ENCODE measurements at places on chromosomes 5 and 9.
A peak's percentile ranks its signal among the peaks of the same experiment; 100 is the strongest.

GRCh38 chr5:140927228-140927573, 1.1 kb downstream of the PCDHAC1 start:
- no peak for DNase-seq

DNA sequence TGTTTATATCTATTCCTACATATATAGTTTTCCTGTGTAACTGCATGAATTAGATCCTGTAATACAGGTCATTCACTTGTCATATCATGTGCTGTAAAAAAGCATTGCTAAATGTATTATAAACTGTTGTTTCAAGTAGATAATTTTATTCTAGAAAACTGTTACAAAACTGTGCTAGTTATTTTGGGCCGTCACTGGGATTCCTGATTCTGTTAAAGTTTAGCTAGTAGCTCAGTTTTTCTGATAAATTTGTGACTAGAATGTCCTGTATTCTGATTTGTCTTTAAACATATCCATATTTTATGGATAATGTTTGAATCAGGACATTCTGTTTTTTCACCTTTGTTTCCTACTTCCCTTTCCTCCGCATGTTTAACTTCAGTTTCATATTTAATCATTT, 5.4 kb downstream of the SLF1 start:
- DNase-seq: no peak

GRCh38 chr5:110968246-110969005, 103.1 kb upstream of the TSLP start:
- DNase-seq: no peak

- DNase-seq: no peak
Measured at GRCh38 chr5:167671176-167671575, 620.3 kb upstream of the WWC1 start.

- DNase-seq: peak; percentile 63
Measured at GRCh38 chr5:43039471-43040286, 440 bp downstream of the ANXA2R start.

- DNase-seq: no peak
Measured at GRCh38 chr5:75623846-75624245, 12.6 kb downstream of the ANKDD1B start.

DNA sequence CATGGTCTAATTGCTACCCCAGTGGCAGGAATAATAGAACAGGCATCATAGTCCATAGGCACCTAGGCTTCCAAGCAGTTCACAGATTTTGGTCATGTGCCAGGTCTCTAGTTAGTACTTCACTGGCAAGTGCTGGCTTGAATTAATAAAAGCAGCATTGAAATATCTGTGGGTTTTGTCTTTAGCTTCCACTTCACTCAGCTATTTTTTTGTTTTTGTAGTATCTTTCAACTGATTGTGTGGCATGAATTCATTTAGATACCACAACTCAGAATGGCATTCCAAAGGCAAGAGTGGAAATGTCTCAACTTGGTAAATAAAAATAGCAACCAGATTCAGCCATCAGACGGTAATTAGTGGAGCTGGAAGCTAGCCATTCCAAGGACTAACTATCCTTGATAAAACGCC, 27.9 kb upstream of the ITGA2 start:
- DNase-seq: no peak

DNA sequence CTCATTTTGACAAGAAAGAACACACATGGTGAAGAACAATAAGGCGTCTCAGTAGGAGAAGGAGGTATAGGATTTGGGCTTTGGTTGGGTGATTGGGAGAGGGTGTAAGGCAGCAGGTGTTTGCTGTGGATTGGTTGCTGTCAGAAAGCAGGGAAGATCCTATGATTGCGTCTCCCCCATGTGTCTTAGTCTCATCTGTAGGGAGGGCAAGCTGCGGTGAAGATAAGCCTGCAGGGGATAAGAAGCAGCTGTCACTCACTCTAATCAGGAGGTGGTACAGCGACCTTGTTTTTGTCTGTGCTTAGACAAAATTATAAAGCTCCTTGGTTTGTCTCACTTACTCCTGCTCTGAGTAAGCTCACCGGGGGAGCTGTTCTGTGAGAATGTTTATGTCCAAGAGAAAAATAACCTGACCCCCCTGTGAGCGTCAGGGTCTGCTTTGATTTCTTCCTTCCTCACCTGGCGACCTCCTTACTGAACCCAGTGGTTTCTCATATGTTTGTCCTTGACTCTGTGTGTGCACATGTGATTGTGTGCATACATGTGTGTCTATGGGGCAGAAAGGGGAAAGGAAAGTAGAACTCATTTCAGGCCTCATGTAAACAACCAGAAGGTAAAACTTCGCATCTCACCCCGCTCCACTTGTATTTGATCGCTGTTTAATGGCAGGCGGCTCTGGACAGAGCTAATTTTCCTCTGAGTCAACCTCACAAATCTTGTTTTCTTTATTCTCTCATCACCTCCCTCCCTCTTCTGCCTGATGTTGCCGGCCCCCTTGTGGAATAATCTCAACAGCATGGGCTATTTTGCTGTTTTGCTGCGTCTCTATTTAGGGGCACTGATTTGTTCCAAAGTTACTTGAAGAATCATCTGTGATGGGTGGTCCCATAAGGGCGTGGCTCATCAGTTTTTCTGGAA, 105.6 kb downstream of the TENT4A start:
- no peak for DNase-seq

DNA sequence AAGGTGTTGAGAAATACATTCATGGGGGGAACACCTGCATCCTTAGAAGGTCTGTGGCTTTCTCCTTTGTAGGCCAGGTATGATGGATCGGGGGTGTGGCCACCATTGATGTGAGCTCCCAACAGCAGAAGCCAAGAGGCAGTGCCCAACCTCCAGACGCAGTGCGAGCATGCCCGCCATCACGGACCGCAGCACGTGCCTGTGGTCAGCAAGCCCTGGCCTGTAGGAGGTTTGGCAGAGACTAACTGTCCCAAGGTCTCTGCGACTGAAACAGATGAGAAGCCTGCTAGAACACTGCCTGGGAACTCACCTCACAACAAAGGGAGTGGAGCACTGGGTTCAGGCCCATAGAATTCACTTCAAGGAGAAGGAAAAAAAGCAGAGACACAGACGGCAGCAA, 31.9 kb upstream of the ZNF354A start:
- no peak for DNase-seq
